Stimulated activated effector memory CD8-positive, alpha-beta T cell treated with anti-CD3 and anti-CD28 coated beads, Interleukin-12 subunit alpha, Interleukin-12 subunit beta, amount 100 ng/mL, for 72 hours (primary cell): ENCODE measurements at places on chromosomes 11 and 22.
A peak's percentile ranks its signal among the peaks of the same experiment; 100 is the strongest.

DNA sequence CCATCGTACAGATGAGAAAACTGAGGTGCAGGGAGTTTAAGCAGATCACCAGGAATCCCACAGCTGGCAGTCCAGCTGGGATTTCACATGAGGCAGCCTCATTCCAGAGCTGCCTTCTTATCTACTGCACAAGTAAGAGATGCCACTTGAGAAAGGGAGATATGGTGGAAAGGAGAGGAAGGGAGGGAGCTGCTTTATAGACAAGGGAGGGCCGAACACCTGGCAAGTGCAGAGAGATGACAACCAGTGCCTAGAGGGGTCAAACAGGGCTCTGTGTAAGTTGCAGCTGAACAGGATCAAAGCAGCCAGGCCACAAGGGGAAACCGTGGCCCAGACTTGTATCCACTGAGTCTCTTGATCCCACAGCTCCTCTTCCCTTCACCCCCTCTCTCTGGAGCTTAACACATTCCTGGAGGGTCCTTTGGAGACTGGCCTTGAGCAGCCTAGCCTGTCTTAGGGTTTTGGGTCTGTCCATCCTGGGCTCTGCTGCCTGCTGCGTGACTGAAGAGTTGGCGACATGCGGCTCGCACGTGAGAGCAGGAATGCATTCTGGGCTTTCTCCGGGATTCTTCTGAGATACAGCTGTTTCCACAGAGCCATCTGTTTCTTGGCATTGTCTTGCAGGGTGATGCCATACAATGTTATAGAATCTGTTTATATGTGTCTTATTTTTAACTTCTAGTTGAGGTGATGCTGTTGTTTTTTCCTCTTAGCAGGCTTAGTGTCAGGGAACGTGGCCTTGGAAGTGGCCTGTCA is 268.5 kb upstream of the SYN3 start:
- no peak for DNase-seq

DNA sequence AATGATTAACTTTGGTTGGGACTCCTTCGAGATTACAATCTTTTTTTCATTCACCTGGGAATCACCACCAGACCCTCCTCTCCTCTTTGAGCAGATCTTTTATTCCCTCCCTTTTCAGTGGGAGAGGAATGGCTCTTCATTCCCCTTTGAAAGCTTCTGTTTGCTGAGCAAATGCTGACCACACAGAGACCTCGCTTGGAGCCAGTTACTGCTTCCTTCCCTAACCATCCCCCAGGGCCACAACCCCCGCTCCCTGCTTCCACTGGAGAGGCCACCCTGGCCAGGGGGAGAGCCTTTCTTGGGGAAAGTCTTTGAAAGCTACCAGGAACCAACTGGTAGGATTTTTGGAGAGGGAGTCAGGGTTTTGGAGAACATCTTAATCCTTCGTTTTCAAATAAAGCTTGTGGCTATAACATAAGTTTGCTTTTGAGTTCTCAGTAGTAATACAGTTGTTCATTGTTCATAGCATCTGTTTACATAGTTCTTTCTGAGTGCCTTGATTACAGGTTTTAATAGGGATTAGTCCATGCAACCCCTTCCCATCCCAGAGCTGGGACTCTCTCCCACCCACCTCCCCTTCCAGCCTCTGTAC is 138.4 kb downstream of the DBX1 start:
- no peak for DNase-seq

GRCh38 chr11:75565221-75565814 is 3.3 kb downstream of the SERPINH1 start:
- no peak for DNase-seq

- DNase-seq, result no peak
Measured at GRCh38 chr11:100586361-100587101, 100.6 kb upstream of the ARHGAP42 start.

DNA sequence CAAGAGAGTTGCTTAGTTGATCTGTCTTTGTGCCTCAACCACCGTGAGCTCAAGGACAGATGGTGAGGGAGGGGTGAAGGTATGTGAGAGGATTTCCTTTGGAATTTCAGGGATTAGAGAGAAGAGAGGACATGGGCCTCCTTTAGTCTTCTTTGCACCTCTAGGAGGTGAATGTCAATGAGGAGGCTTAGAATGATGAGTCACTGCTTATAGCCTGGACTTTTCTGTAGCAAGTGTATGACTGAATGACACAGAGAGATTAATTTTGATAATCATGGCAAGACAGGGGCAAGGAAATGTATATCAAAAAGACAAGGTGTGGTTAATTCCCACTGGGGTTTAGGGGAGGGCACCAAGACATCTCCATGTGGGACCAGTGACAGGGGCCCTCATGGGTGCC is 947.3 kb upstream of the TENM4 start:
- no peak for DNase-seq

GRCh38 chr11:70367071-70367470 is 31.3 kb upstream of the CTTN start:
- no peak for DNase-seq

DNA sequence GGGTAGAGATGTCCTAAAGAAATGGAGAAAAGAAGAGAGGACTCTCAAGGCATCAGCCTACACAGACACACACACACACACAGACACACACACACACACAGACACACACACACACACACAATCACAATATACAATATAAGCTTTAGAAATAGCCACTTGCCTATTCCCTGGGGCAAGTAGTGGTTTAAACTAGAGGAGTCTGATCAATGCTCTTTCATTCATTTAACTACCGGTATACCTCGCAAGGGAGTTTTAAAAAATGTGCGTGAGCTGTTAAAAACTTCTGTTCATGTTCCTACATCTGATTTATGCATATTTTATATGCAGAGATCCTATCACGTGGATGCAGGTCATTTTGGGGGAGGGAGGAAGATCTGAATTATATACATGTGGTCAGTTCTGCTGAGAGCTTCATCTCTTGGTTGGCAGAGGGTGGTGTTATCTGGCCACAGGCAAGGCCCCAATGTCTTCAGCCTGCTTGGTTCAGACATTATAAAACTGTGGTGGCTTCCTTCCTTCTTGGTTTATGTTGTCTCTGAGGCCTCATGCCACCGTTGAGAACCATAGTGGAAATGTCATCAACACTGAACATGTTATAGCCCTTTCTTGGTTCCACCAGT is 56.6 kb downstream of the SYT13 start:
- DNase-seq, result no peak

DNA sequence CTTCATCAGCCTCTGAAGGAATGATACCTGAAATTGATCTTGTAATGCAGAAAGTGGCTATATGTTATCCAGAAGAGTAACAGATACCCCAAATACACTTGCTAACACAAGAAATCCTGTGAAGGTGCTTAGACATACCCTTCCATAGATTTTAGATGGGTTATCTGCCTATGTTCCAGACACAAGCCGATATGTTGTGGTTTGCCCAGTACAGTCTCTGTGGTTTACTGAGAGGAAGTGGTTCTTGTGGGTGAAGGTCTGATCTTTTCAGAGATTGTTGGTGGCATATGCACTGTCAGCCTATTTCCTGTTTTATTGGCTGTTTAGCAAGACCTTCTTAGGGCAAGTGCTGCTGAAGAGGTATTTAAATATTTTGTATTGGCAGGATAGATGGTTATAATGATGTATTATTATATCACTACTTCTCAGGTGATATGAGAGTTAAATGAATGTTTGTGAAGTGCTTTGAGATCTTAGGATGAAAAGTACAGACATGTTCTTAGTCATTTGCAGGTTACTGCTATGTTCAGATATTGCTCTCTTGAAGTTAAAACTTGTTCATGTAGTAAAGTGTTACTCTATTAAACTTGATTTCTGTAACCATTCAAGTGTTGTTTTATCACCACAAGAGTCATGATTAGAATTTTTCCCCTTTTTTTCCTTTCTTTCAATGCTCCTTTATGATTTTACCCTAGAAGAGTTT is 8.2 kb downstream of the ARHGEF12 start:
- peak; percentile 69 for DNase-seq

DNA sequence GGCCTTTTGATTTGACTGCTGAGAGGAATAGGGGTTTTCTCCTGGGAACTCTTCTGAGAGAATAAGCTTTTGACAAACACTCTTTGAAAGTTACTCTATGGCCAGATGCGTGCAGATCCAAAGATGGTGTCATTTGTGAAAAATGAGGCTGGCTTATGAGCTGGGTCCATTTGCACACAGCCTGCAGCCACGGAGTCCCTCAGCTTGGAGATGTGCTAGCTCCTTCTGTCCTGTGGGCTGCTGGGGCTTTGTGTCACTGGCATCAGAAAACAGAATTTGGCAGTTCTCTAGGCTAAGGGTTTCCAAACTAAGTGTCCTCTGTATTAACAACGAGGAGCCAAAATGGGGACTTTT is 702.4 kb downstream of the NTM start:
- DNase-seq, result no peak

DNA sequence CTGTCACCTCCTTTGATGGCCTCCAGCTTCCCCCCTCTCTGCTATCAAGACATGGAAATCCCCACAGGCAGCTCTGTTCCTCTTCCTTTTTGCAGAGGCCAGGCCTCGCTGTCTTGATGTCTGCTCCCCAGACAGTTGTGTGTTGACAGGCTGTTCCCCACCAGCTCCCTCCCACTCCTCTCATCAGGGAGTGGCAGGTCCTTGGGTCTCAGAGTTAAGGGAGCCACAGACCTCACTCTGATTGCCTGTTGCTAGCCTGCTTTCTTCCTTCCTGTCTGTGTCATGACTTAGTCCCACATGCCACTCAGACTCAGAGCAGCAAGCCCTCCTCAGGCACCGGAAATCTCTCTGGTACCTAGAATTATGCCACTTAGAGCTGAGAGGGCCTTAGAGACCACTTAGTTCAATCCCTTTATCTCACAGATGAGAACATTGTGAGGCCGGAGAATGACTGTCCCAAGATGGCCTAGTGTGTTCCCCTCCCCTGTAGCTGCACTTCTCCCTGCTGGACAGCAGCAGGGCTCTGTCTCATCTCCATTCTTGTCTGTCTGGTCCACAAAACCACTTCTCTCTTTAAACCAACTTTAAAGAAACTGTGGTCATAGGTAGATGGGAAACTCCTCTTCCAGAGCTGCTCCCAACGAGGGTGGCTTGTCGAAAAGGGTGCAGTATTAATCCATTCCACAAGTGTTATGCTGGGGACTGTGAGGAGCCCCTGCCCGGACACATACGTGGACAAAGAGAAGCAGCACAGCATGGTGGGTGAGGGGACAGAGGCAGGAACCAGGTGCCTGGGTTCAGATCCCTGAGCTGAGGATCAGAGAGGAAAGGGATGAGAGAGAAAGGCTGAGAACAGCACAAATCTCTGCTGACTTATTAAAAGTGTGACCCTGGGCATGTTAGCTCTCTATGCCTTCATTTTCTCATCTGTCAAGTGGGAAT is 4.2 kb downstream of the AMPD3 start:
- DNase-seq, result peak; percentile 25

GRCh38 chr22:39405346-39406085 is 5.9 kb downstream of the TAB1 start:
- DNase-seq, result no peak

DNA sequence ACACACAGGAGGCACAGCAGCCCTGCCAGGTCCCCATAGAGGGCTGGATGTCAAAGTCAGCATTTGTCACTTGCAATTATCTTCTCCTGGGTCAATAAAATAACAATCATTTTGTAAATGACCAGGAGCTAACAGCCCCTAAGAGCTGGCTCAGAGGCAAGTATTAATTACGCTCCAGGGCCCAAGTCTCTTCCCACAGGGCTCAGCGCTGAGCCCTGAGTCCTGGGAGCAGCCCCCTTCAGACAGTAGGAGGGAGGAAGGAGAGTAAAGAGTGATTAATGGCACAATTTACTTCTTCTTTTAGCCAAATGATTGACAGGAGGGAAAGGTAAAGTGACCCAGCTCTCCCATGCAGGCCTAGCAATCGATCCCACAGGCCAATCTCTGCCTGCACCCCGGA is 99.0 kb upstream of the DRD2 start:
- DNase-seq, result no peak
